ENCODE measurements at places on chromosomes 1 and 21. TPM values are rescaled to one million over a fixed set of nuclear protein-coding genes. Genes with fewer than 3 reads are reported as not detected.

DNA sequence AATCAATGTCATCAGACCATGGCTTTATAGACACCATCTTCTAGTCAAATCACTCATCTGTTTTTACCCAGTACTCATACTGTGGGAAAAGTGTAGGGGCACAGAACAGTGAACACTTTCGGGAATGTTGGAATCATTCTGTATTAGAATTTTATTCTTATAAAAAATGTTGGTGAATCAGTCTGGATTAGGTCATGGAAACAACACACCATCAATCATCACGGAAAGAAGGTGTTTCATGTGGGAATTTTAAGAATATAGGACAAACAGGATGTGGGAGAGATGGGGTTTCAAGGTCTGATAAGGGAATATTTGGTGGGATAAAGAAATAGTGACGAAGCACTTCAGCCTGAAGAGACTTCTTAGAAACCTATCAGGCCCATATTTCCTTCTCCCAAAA, 17.3 kb downstream of the GBP1 start:
- no peaks in the 10 kb centered on the region for H3K4me1 ChIP-seq
- H3K27ac ChIP-seq = no peak overlapping the region
- no peaks in the 10 kb centered on the region for H3K27me3 ChIP-seq
- DNase-seq = no peak
- no peaks in the 10 kb centered on the region for H3K36me3 ChIP-seq

- H3K4me3 ChIP-seq = no peak overlapping the region
- H3K36me3 ChIP-seq = no peaks in the 10 kb centered on the region
- no peak overlapping the region for H3K27ac ChIP-seq
- no peak for DNase-seq
Measured at GRCh38 chr21:35223480-35224156, 174.5 kb upstream of the RUNX1 start.

GRCh38 chr1:192010406-192010805, 147.9 kb upstream of the RGS18 start:
- no peak overlapping the region for H3K4me3 ChIP-seq
- no peaks in the 10 kb centered on the region for H3K36me3 ChIP-seq
- H3K4me1 ChIP-seq = no peaks in the 10 kb centered on the region
- H3K27ac ChIP-seq = no peak overlapping the region
- H3K27me3 ChIP-seq = no peaks in the 10 kb centered on the region

GRCh38 chr1:153277852-153278251, 18.4 kb downstream of the LORICRIN start:
- no peaks in the 10 kb centered on the region for H3K27me3 ChIP-seq
- no peaks in the 10 kb centered on the region for H3K36me3 ChIP-seq
- H3K27ac ChIP-seq = no peak overlapping the region
- DNase-seq = peak; percentile 49
- no peaks in the 10 kb centered on the region for H3K4me1 ChIP-seq

DNA sequence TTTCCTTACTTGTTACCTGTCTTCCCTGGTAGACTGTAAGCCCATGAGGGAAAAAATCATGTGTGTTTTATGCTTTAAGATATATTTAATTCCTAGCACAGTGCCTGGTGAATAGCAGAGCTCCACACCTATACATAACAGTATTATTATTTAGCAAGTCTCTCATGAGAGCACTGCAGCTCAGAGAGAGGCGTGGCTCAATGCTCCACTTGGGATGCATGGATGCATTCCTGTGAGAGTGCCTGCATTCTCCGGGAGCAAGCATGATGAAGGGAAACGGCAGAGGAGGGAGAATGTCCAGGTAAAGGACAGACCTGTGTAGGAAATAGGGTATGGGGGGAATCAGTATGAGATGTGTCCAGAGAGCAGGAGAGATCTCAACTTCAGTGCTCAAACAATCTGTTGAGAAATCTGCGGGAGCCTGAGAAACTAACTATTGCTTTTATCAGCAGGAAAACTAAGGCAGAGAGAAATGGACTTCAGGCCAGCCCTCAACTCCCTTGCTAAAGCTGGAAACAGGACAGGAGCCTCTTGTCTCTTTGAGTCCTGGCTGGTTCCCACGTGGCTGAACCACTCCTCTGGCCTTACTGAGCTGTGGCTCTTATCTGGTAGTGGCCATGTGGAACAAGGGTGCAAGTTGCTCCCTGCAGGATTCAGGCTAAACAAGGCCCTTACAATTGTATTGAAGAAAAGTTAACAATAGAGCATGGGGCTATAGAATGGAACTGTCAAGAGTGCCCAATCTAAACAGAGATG, 113.1 kb downstream of the KCNN3 start:
- peaks cover 20% of the 10 kb centered on the region for H3K27me3 ChIP-seq
- no peak for DNase-seq
- H3K36me3 ChIP-seq = no peaks in the 10 kb centered on the region
- H3K4me1 ChIP-seq = no peaks in the 10 kb centered on the region

- no peaks in the 10 kb centered on the region for H3K27me3 ChIP-seq
- no peaks in the 10 kb centered on the region for H3K4me1 ChIP-seq
- DNase-seq = no peak
- H3K27ac ChIP-seq = no peak overlapping the region
- H3K36me3 ChIP-seq = peaks cover 4% of the 10 kb centered on the region
- H3K4me3 ChIP-seq = no peak overlapping the region
Measured at GRCh38 chr1:226371027-226371694, 36.7 kb downstream of the PARP1 start.

- H3K36me3 ChIP-seq = no peaks in the 10 kb centered on the region
- peak overlapping the region; percentile 95 for H3K4me3 ChIP-seq
- DNase-seq = peak; percentile 69
- peak overlapping the region; percentile 100 for H3K27ac ChIP-seq
- no peaks in the 10 kb centered on the region for H3K27me3 ChIP-seq
- H3K4me1 ChIP-seq = peaks cover 12% of the 10 kb centered on the region
Measured at GRCh38 chr1:32014199-32014947, 705 bp downstream of the KHDRBS1 start.

DNA sequence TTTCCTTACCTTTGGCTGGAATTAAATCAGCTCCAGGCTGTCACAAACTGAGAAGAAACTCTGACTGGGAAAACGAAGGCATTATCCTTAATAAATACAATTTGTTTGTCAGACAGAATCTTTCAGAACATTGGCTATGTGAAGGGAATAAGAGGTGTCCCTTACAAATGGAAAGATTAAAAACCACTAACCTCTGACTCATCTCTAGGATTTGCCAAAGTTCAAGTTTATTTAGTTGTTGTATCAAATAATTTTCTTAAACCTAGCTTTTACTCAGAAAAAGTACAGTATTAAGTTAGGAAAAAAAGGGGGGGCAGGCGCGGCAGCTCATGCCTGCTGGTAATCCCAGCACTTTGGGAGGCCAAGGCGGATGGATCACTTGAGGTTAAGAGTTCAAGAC, 15.7 kb downstream of the SERTAD4 start:
- no peaks in the 10 kb centered on the region for H3K36me3 ChIP-seq
- no peak overlapping the region for H3K4me3 ChIP-seq
- DNase-seq = no peak

DNA sequence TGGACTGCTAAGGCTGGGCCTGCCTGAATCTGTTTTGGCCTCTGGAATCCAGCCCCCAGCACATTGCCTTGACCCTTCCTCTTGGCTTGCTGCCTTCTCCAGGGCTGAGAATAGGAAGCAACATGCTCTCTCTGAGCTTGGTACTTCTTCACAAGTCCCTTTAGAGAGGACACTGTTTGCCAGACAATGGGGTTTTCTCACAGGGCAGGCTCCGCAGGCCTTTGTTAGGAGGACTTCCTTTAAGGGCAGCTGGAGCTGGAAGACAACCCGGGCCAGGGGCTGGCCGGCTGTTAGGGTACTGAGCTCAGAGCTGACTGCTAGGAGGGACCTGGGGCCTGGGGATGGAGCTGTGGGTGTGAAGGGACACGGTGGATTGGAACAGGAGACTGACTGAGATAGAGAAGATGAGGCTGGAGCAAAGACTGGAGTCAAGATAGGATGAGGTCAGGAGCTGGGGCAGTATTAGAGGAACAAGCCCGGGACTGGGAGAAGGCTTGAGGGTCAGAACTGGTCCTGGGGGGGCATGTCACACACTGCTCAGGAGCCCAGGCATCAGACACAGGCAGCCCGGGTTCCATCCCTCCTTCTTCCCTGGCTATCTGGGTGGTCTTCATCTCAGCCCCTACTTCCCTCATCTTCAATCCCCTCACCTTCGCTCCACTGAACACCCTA, 5.4 kb upstream of the ALPL start:
- DNase-seq = no peak
- no peaks in the 10 kb centered on the region for H3K27me3 ChIP-seq
- H3K4me1 ChIP-seq = peaks cover 2% of the 10 kb centered on the region
- H3K27ac ChIP-seq = no peak overlapping the region

DNA sequence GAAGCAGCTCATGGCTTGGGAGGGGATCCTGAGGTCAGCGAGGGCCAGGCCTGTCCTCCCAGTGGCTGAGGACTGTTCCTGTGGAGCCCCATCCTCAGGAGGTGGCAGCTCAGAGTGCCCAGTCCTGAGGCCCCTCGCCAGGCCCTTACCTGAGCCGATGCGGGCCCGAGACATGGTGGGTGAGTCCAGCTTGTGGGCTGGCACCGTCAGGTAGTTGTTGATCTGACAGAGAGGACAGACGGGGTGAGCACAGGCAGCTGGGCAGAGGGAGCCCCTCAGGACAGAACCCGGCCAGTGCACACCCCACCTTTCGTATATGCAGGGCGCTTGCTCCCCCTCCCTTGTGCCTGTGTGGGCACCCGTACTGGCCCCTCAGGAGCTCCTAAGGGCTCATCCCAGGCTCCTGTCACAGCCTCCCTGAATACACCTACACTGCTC, 53.9 kb downstream of the SLC9A1 start:
- no peaks in the 10 kb centered on the region for H3K36me3 ChIP-seq
- no peak overlapping the region for H3K4me3 ChIP-seq
- no peaks in the 10 kb centered on the region for H3K4me1 ChIP-seq
- no peak for DNase-seq
- no peaks in the 10 kb centered on the region for H3K27me3 ChIP-seq

DNA sequence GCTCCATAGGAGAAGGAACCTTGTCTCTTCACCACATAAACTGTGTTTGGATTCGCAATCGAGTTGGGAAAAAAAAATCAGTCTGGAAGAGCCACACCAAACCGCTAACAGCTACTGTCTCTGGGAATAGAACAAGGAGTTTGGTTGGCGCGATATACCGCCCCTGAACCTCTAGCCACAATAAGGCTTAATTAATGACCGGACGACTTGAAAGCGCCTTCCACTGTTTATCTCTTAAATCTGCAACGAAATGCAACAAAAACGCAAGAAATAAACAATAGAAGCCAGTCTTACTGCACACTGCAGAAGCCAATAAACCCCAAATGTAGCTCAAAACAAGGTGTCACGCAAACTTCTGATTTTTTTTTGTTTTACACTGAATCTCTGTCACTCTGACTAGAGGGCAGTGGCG, 10.9 kb downstream of the BTBD19 start:
- H3K27me3 ChIP-seq = no peaks in the 10 kb centered on the region
- peak overlapping the region; percentile 97 for H3K27ac ChIP-seq
- no peaks in the 10 kb centered on the region for H3K4me1 ChIP-seq
- no peak for DNase-seq

GRCh38 chr1:119435052-119435451, 20.1 kb downstream of the HSD3B2 start:
- H3K4me3 ChIP-seq = no peak overlapping the region
- DNase-seq = no peak
- no peaks in the 10 kb centered on the region for H3K4me1 ChIP-seq
- H3K36me3 ChIP-seq = no peaks in the 10 kb centered on the region
- H3K27ac ChIP-seq = no peak overlapping the region

DNA sequence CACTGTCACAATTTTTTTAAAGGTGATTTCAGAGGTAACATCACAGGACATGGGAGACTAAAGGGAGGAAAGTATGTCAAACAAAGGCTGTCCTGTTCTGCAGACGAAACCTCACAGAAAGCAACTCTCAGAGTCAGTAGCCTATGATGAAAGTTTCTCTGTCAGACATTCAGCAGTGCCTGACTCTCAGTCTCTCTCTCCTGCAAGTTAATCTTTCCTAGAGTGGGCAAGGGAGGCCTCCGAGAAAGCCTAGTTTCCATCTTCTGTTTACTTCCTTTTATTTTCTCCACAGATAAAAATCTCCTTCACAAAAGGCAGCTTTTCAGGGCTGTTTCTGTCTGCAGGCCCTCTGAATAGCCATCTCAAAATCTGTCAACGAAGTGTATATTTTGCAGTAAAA, 24.9 kb upstream of the FMO2 start:
- H3K4me3 ChIP-seq = no peak overlapping the region
- H3K27ac ChIP-seq = no peak overlapping the region
- no peaks in the 10 kb centered on the region for H3K36me3 ChIP-seq
- H3K27me3 ChIP-seq = no peaks in the 10 kb centered on the region

DNA sequence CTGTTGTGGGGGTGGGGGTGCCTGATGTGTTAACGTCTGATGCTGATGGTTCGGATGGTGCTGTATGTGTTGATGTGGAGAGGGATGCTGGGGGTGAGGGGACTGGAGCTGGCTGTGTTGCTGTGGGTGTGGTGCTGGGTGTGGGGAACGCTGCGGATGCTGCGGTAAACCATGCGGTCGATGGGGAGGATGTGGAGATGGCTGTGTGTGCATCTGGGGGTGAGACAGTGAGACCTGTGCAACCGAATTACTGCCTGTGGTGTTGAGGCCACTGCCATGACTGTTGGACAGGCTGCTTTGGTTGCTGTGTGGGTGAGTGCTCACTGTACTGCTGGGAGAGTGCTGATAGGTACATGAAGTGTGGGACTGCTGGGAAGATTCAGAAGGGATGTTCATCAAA, 26.8 kb upstream of the GUCA2A start:
- no peak for DNase-seq
- no peaks in the 10 kb centered on the region for H3K36me3 ChIP-seq

DNA sequence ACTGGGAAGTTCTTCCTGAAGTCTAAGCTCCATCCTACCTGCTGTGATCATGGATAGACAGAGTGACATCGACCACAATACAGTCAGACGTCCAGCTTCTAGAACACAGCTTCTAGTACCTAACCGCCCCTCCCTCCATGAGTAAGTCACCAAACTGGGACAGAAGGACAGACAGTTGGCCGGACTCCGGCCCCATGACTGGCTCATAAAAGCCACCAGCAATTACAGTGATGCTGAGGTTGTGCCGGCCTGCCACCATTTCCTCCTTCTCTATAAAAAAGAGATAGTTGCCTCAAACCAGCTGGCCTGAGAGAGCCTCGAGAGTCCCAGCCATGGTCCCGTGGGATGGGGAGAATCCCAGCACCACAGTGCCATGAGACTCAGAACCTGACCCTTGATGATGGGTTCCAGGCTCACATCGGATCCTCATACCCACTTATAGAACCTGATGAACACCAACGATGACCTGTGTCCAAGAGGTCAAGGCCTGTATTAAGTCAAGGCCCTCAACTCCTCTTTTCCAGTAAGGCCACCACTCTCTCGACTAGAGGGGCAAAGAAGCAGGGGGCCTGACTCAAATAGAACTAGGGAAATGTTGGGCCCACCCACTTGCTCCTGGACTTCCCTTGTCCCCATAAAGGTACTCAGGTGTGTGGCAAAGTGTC, 3.4 kb downstream of the MEF2D start:
- peak; percentile 70 for DNase-seq
- no peaks in the 10 kb centered on the region for H3K36me3 ChIP-seq
- H3K4me3 ChIP-seq = no peak overlapping the region
- H3K4me1 ChIP-seq = peaks cover 44% of the 10 kb centered on the region

The RPTN gene
- total RNA-seq = not detected

The SH2D1B gene
- 0.27 TPM for total RNA-seq
